ENCODE measurements at places on chromosomes 2 and 18.

DNA sequence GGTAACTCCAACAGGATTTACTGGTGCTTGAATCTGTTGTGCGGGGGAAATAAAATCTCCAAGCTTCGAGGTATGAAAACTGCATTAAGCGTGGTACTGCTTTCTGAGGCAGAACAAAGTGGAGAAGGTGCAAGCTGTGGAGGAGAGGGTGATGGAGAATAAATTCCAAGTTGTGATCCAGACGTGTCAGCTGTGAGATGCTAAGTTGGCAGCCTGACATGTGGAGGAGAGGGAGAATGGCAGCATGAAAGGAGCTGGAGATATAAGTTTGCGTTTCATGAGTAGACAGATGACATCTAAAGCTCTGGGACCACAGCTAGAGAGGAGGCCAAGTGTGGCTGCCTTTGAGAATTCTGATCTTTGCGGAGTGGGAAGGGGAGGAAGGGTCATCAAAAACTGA lies 411.8 kb downstream of the FBXO15 start:
- no peak for DNase-seq

DNA sequence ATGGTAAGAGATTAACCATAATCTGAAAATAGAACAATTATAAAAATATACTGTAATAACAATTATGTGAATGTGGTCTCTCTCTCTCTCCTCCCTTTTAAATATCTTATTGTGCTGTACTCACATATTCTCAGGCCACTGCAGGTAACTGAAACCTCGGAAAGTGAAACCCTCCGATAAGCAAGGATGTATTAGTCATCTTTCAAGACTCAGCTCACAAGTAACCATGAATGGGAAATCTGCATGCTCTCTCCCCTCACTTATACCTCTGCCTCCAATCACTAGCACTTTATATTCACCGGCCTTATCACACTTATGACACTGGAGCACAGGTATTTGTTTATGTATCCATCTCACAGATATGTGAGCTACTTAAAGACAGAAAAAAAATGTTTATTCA lies 139.7 kb downstream of the LRP2 start:
- DNase-seq, result no peak

- no peak for DNase-seq
Observed at GRCh38 chr18:3223356-3223755, 3.6 kb upstream of the MYOM1 start.

DNA sequence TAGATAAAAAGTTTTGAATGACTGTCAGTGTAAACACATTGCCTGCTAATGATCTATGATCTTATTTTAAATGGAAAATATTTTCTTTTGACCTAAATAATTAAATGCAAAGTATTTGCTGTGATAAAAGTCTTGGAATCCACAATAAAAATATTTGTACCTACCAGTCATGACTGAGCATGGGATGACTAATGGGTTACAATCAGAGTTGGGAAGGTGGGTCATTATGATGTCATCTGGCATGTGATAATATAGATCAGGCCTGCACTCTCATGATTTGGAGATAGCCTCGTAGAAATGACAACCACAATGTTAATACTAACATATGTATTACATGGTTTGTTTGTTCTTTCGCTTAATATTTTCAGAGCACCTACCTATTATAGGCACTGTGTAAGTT lies 848.8 kb upstream of the KLHL29 start:
- no peak for DNase-seq

GRCh38 chr18:36083729-36084128 lies 16.4 kb upstream of the RPRD1A start:
- no peak for DNase-seq

All from nucleus accumbens (tissue), 56 donors.